Activated naive CD8-positive, alpha-beta T cell treated with anti-CD3 and anti-CD28 coated beads, Interleukin-2, amount 10 ng/mL, durations not matched to agents 7 days and 5 days (primary cell): ENCODE measurements at places on chromosomes 4 and X.

- no peak for DNase-seq
These were observed 87.2 kb downstream of the MAOA start for GRCh38 chrX:43743100-43743822.

GRCh38 chr4:144342949-144343760 is 202.6 kb upstream of the GYPA start:
- no peak for DNase-seq

DNA sequence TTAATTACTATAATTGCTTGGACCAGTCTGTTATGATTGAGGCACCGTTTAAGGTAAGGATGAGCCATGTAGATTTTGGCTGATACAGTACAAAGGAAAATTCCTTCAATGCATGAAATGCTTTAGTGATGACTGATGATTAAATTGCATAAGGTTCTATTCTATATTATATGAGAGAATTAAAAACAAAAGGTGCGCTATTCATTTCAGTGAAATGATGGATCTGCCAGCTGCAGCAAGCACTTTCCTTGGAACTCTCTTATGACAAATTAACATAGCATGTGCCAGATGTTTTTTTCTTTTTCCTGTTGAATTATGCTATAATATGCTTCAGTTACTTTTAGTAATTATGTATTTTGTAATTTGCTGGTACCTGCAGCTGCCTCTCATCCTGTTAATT is 98.5 kb downstream of the JADE1 start:
- no peak for DNase-seq

DNA sequence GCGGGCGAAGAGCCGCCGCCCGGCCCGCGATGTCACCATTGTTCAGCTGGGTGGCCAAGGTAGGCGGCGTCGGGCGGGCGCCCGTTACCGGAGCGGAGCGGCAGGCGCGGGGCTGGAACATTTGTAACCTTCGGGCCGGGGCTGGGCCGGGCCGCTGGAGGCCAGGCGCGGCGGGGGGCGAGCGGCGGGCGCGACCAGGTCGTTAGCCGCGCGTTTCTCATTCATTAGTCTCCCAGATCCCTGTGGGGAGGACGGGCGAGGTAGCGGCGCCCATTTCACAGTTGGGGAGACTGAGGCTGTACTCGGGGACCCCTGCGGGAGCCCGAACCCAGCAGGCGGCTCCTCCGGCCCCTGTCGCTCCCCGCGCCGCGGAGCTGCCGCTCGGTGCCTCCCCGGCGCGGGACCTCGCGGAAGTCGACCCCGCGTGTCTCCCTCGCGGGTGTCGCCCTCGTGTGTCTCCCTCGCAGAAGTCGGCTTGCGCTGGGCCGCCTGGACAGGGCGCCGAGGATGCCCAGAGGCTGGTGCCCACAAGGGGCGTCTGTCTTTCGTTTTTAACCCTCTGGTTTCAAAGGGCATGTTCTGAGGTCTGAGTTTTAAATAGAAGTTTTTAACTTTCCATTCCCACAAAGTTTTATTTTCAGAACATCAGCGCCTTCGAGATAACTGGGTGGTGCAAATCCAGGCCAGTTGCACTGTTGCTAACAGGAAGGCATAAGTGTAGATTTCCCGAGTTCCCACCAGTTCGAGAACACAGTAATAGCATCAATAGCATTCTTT is 17.5 kb downstream of the PTTG2 start:
- DNase-seq = peak; percentile 75

- DNase-seq = no peak
These were observed 192.1 kb downstream of the PPARGC1A start for GRCh38 chr4:23697722-23698121.

- peak; percentile 45 for DNase-seq
These were observed 593 bp downstream of the ELF4 start for GRCh38 chrX:130109429-130110378.

DNA sequence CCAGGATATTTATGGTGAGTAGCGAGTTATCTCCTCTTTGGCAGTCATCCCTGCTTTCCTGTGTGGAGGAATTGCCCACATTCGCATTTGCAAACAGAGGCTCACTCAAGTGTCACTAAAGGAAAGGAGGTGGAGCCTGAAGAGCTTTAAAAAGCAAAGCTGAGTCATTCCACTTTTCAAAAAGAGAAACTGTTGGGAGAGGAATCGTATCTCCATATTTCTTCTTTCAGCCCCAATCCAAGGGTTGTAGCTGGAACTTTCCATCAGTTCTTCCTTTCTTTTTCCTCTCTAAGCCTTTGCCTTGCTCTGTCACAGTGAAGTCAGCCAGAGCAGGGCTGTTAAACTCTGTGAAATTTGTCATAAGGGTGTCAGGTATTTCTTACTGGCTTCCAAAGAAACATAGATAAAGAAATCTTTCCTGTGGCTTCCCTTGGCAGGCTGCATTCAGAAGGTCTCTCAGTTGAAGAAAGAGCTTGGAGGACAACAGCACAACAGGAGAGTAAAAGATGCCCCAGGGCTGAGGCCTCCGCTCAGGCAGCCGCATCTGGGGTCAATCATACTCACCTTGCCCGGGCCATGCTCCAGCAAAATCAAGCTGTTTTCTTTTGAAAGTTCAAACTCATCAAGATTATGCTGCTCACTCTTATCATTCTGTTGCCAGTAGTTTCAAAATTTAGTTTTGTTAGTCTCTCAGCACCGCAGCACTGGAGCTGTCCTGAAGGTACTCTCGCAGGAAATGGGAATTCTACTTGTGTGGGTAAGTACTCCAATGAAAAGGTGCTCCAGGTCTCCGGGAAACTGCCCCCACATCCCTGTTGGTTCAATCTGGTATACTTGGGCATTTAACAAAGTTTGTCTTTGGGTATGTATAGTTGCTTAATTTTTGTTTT is at the start of gene EGF:
EGF (plus strand) TSS at position 178 of the 890 bp plus-strand sequence; CDS start at position 631, 453 bp downstream.
- DNase-seq = no peak
